Panc1 (cell line): ENCODE measurements at places on chromosomes 6 and 20. TPM values are rescaled to one million over a fixed set of nuclear protein-coding genes. Genes with fewer than 3 reads are reported as not detected.

Gene HMGCLL1
- total RNA-seq: not detected

GRCh38 chr20:5074232-5074674 lies 45.5 kb downstream of the PCNA start:
- no peak for DNase-seq

GRCh38 chr6:156425359-156426020 lies 351.7 kb upstream of the ARID1B start:
- no peak for DNase-seq

GRCh38 chr6:113112086-113112485 lies 745.1 kb upstream of the MARCKS start:
- no peak for DNase-seq

- no peak for DNase-seq
These were observed 86.1 kb upstream of the STMND1 start for GRCh38 chr6:17015551-17016381.

DNA sequence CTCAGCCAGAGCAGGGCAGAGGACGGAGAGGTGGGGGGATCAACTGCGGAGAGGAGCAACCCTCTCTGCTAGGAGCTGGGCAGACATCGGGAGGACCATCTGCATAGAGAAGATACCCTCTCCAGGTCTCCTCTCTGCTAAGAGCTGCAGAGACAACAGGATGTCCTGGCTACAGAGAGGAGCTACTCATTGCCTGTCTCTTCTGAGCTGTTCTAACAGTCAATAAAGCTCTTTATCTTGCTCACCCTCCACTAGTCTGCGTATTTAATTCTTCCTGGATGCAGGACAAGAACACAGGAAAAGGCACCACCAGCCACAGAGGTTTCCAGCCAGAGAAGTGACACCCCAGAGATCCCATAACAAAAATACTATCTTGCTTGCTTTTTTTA lies 871.1 kb upstream of the GJE1 start:
- DNase-seq: no peak

DNA sequence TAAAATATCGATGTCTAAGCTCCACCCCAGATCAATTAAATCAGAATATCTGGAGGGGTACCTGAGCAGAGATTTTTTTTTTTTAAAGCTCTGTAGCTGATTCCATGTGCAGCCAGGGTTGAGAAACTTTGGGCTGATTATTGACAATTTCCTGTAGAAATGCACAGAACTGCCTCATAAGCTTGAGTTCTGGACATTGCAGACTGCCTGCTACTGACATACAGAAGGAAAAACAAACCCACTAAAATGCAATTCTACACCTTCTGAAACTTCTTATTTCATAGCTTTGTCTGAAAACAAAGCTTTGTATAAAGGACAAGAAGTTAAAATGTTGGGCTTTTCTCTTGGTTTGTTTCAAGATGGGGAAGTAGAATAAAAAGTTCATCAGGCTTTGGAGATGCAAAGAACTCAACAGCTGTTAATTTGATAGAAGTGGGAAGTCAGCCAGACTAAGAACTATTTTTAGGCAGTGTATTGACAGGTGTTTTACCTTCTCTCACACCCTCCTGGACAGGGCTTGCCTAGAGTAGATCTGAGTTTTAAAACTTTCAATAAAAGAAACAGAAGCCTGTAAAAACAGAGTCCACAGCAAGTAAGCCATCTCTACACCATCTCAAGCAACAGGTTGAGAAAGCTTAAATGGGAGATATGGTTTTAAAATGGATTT lies 147.7 kb downstream of the KCNQ5 start:
- DNase-seq: no peak

DNA sequence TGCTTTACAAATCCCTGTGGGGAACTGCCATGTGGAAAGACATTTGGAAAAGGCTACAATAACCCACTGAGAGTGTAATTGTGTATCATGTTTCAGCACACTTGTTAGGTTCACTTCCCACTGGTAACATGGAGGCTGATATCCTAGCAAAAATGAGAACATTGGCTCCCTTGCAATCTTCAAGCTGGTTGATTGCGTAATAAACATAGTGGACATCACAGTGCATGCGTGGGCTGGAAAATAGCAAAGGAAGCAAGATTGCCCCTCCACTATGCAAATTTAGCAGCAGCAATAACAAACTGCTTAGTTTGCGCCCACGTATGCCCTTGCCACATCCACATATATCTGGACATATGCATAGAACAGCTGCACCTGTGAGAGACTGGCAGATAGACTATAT lies 410.2 kb downstream of the MEI4 start:
- no peak for DNase-seq

Gene NRM
- 21.9 TPM for total RNA-seq

DNA sequence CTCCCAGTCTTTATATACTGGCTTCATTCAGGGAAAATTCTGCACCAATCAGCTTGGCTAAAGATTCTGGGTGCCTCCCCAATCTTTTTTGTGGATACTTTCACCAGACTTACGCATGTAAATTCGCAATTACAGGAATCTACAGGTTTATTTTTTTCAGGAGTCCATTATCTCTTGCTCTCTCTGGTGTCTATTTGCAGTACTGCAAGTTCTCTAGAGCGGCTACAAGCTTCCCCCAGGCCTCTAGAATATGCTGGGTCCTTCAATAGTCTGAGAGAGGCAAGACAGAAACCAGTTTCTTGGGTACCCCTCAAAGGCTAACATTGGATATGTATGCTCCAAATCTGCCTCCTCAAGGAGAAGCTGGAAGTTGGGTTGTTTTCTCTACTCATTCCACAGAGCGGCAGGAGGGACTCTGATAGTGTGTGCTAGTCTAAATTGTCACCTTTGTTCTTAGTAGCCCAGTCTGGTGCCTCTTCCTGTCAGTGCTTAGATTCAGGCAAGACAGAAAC lies 58.5 kb downstream of the SUN5 start:
- DNase-seq: peak; percentile 13

- DNase-seq: no peak
These were observed 32.2 kb downstream of the E2F3 start for GRCh38 chr6:20433929-20434328.

DNA sequence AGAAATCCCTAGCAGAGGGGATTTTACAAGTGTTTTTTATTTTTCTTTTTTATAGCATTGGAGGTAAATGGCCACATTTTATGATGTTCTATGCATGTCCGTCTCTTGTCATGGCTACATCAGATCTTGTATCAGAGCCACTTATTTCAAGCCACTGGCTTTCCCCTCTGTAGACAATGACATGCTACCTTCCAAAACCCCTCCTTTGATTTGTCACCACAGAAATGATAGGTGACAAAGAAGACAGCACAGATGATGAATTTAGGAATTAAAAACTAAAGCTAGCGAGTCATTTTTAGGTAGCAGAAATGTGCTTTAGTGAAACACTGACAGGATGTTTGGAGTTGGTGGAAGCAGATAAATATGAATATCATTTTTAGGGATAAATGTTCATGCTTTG lies 20.8 kb downstream of the PLCB1 start:
- no peak for DNase-seq

GRCh38 chr6:3751077-3751729 lies at the start of gene PXDC1:
TSS of gene PXDC1 (minus strand) at chr6:3751713. CDS start at chr6:3751531, 182 bp downstream.
- no peak for DNase-seq

GRCh38 chr6:31479151-31479932 lies 18.6 kb upstream of the MICB start:
- DNase-seq: no peak

Gene FUT9
- not detected for total RNA-seq

DNA sequence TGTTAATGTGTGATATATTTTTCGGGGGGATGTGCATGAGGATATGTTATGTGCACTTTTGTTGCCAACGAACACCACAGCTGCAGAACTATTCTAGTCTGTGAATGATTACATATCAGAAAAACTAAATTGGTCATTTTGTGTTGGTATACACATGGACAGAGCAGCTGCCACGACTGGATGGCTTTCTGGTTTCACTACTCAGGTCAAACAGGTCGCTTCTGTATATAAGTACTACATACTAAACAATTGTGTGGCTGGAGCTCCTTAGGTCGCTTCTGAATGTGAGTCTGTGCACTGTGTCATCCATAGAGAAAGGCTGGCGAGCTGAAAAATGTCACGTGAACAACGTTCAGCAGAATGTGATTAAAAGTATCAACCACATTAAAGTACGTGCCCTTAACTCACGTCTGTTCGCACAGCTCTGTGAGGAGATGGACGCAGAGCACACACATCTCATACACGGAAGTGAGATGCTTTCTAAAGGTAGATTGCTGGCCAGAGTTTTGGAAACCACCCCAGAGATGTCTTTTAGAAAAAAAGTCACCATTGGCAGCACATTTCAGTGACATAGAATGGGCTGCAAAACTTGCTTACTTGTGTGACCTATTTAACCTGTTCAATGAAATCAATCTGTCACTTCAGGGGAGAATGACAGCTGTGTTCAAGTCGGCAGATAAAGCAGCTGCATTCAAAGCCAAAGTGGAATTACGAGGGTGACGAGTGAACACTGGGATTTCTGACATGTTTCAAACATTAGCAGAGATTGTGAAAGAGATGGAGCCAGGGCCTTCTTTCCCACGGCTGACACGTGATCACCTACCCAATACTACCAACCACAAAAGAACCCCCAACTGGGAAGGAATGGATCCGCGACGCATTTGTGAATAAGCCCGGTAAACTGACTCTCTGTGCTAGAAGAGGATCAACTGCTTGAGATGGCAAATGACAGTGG lies 176.6 kb downstream of the PDE10A start:
- DNase-seq: no peak

Gene PXT1
- not detected for total RNA-seq

Gene SLC24A3
- total RNA-seq: not detected
